PC-9 (cell line): ENCODE measurements at places on chromosomes 12 and 14. TPM values are rescaled to one million over a fixed set of nuclear protein-coding genes. Genes with fewer than 3 reads are reported as not detected.
A peak's percentile ranks its signal among the peaks of the same experiment; 100 is the strongest.

DNA sequence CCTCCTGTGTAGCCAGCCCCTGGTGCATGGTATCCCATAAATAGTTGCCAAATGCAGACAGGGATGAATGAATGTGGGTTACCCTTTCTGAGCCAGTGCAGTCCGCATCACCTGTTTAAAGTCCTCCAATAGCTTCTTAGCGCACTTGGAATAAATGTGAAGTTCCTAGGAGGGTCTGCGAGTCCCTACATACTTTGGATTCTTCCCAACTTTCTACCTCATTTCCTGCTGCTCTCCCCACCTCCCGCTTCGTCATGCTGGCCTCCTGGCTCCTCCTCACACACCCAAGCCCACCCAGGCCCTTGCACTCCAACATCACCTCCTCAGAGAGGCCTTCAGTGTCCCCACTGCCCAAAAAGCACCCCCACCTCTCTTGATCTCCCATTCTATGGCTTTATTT is 17.7 kb downstream of the RFX4 start:
- no peak overlapping the region for H3K4me3 ChIP-seq
- no peak overlapping the region for H3K27ac ChIP-seq
- H3K27me3 ChIP-seq = no peaks in the 10 kb centered on the region; the same call in 1 of the 2 replicates
- DNase-seq = no peak

DNA sequence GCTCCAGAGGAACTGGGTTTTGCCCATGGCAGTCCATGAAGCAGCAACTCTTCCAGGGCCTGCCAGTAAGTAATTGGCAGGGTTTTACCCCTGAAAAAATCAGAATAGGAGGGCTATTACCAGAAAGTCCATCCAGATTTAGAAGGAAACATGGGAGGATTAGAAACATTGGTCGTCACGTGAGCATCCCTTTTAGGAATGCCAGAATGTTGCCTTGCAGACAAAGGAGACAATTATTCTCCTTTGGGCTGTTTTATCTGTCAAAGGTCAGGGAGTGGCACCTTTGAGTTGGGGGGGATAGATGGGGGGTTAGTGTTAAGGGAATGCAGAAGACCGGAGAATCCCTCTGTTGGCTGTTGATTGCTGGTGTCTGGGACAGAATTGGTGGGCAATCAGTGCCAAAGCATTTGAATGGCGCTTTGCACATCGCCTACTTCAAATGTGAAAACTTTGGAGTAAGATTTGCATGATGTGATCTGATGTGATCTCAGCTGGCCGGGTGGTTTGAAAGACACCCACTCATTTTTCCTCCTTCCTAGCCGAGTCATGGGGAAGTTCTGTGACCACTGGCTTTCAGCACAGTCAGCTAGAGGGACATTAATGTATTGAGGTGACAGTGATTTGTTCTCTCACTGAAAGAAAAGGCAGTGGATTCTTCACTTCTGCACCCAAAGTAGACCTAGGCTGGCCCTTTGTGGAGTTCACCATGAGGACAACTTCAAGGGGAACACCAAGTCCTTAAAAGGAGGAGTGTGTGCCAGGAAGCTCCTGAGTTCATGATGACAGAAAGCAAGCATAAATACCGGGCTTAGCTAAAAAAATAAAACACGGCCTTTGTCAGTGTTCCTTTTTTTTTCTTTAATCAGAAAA is 31.4 kb downstream of the FLVCR2 start:
- DNase-seq = no peak
- no peaks in the 10 kb centered on the region for H3K36me3 ChIP-seq
- no peaks in the 10 kb centered on the region for H3K27me3 ChIP-seq
- H3K27ac ChIP-seq = no peak overlapping the region
- H3K4me1 ChIP-seq = no peaks in the 10 kb centered on the region

DNA sequence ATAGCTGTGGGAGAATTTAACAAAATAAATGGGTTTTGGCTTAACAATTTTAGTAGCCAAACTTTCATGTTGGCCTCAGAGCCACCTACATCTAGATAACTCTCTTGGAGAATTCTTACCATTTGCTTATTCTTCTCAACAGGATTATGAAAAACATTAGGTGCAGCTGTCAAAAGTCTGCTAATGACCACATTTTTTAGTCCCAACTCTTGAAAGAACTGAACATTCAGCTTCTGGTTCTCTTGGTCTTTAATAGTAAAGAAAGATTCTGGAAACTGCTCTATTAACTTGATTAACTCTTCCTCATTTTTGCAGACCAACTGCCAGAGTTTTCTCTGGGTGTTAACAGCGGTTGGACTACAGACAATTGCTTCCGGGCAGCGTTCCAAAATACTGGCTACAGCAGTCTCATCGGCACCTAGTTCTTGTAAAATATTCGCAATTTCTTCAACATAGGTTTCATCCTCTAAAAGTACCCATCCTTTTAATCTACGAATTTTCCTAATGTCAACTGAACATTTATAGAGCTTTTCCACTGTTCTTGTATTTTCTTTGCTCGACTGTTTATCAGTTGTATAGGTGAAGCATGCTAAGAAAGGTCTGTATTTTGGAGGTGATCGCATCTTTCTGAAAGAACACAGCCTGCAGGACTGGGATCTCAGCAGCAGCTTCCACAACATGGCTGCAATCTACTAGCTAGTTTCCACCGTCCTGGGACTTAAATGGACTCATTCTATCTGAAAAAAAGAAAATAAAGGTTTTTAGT is 8.7 kb downstream of the MTERF2 start:
- H3K4me1 ChIP-seq = peaks cover 13% of the 10 kb centered on the region
- H3K27me3 ChIP-seq = no peaks in the 10 kb centered on the region
- no peaks in the 10 kb centered on the region for H3K36me3 ChIP-seq

GRCh38 chr14:103879570-103880347 is 32.4 kb upstream of the PPP1R13B start:
- H3K27me3 ChIP-seq = no peaks in the 10 kb centered on the region
- H3K4me1 ChIP-seq = no peaks in the 10 kb centered on the region; the same call in 1 of the 2 replicates
- H3K4me3 ChIP-seq = no peak overlapping the region
- peak; percentile 55 for DNase-seq
- H3K36me3 ChIP-seq = no peaks in the 10 kb centered on the region

GRCh38 chr12:9343731-9344130 is 135.5 kb upstream of the PZP start:
- no peaks in the 10 kb centered on the region for H3K36me3 ChIP-seq
- no peak overlapping the region for H3K27ac ChIP-seq
- no peak for DNase-seq
- no peaks in the 10 kb centered on the region for H3K4me1 ChIP-seq

GRCh38 chr12:109120557-109120956 is 4.2 kb downstream of the ACACB start:
- no peaks in the 10 kb centered on the region for H3K27me3 ChIP-seq
- DNase-seq = no peak
- H3K36me3 ChIP-seq = no peaks in the 10 kb centered on the region
- no peak overlapping the region for H3K4me3 ChIP-seq
- H3K4me1 ChIP-seq = no peaks in the 10 kb centered on the region

- DNase-seq = no peak
- H3K27me3 ChIP-seq = no peaks in the 10 kb centered on the region
- H3K4me1 ChIP-seq = no peaks in the 10 kb centered on the region
- no peak overlapping the region for H3K27ac ChIP-seq
- no peaks in the 10 kb centered on the region for H3K36me3 ChIP-seq
These were observed 256.5 kb upstream of the NPAS3 start for GRCh38 chr14:32682214-32682613.

DNA sequence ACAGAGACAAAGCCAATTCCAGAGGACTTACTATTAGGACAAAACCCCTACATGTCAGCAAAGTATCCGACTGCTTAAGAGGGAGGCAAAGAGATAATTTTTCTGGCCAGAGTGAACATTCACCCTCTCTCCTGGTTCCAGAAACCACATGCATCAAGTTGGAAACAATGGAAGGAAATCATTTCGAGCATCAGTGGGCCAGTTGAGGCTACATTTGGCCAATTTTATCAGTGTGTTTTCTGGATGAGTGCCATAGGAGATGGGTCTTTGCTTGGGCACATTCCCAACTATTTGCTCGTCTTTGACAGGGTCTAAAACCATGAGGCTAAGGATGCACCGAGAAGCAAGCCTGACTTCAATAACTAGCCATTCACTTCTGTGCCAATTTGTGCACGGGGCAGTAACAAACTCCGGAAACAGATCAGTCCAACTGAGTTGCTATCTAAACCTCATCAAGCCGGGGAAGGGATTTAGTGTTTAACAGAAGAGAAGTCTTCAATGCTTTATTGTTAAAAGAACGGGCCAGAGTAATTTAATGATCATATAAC is 17.4 kb downstream of the EGLN3 start:
- no peak for DNase-seq
- no peak overlapping the region for H3K27ac ChIP-seq
- peaks cover 30% of the 10 kb centered on the region for H3K4me1 ChIP-seq
- no peaks in the 10 kb centered on the region for H3K27me3 ChIP-seq
- no peak overlapping the region for H3K4me3 ChIP-seq
- H3K36me3 ChIP-seq = peaks cover 8% of the 10 kb centered on the region; the same call in 1 of the 2 replicates

DNA sequence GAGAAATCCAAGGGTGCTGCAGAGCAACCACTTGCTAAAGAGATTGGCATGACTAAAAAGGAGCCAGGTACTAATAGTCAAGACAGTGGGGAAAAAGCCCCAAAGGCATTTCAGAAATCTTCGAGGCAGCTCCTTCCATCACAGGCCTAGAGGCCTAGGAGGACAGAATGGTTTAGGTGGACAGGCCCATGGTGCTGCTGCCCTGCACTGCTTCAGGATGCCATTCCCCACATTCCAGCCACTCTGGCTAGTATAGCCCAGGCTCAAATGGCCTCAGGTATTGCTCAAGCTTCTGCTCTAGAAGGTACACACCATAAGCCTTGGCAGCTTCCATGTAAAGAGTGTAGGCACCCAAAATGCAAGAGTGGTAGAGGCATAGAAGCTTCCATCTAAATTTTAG is 92.9 kb downstream of the RPAP3 start:
- H3K27ac ChIP-seq = no peak overlapping the region
- no peaks in the 10 kb centered on the region for H3K36me3 ChIP-seq
- no peaks in the 10 kb centered on the region for H3K27me3 ChIP-seq
- no peaks in the 10 kb centered on the region for H3K4me1 ChIP-seq
- no peak for DNase-seq
- H3K4me3 ChIP-seq = no peak overlapping the region

GRCh38 chr12:10018386-10018785 is 8.0 kb downstream of the CLEC12B start:
- no peak for DNase-seq
- no peaks in the 10 kb centered on the region for H3K27me3 ChIP-seq
- 0 out of 2 replicates have a peak, but pooled peaks cover 5% of the 10 kb centered on the region for H3K4me1 ChIP-seq
- H3K4me3 ChIP-seq = no peak overlapping the region
- H3K36me3 ChIP-seq = no peaks in the 10 kb centered on the region
- no peak overlapping the region for H3K27ac ChIP-seq

DNA sequence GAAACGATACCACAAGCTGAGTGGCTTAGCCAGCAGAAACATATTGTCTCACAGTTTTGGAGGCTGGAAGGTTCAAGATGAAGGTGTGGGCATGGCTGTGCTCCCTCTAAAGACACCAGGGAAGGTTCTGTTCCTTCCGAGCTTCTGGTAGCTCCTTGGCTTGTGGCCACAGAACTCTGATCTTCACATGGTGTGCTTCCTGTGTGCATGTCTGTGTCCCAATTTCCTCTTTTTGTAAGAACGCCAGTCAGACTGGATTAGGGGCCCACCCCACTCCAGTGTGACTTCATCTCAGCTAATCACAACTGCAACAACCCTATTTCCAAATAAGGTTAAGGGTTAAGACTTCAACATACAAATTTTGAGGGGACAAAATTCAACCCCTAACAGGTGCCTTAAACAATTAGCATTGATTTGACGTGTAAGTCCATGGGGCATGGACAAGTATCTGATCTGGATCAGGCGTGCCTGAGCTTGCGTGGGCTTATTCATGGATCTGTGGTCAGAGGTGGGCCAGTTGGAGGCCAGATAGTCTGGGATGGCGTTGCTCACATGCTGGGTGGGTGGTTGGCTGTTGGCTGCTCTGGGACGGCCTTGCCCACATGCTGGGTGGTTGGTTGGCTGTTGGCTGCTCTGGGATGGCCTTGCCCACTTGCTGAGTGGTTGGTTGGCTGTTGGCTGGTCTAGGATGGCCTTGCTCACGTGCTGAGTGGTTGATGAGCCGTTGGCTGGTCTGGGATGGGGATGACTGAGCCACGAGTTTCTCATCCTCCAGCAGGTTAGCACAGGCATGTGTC is 88.5 kb downstream of the LGMN start:
- no peaks in the 10 kb centered on the region for H3K4me1 ChIP-seq
- no peak overlapping the region for H3K4me3 ChIP-seq
- no peak for DNase-seq
- H3K36me3 ChIP-seq = no peaks in the 10 kb centered on the region
- H3K27ac ChIP-seq = no peak overlapping the region
- no peaks in the 10 kb centered on the region for H3K27me3 ChIP-seq

- H3K4me3 ChIP-seq = no peak overlapping the region
- H3K4me1 ChIP-seq = peaks cover 8% of the 10 kb centered on the region; the same call in 1 of the 2 replicates
- H3K36me3 ChIP-seq = no peaks in the 10 kb centered on the region
- no peaks in the 10 kb centered on the region for H3K27me3 ChIP-seq
- DNase-seq = no peak
- H3K27ac ChIP-seq = no peak overlapping the region
These were observed 9.9 kb downstream of the DIP2B start for GRCh38 chr12:50514526-50515276.

DNA sequence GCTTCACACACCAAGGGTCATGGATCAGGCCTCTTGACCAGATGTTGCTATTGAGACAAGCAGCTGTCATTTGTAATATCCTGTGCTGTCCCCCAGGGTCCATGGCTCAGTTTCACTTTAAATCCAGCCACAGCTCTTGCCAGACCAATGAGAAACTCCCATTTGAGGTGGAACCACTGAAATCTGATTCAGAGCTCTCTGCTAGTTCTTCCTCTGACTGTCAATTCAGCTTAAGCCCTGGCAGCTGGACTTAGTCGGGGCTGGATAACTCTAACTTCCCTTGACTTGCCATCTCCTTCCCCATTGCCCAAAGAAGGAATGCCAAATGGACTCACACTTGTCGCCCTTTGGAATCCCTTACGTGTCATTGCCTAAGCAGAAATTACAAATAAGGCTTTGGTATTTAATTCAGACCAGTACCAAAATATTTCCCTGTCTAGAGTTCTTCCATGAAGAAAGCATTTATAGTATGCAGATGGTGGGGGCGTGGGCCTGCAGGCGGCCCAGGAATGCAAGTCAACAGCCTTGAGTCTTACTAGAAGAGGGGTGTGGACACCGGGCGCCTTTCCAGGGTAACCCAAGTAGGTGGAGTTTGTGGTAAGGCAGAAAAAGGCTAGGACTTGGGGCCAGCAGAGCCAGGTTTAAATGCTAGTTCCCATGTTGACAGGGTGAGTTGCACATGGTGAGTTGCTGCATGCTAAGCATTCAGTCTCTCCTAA is 96.9 kb upstream of the TMPO start:
- peaks cover 20% of the 10 kb centered on the region for H3K4me1 ChIP-seq
- no peaks in the 10 kb centered on the region for H3K27me3 ChIP-seq
- peak overlapping the region; percentile 6; the same call in 1 of the 2 replicates for H3K4me3 ChIP-seq
- H3K36me3 ChIP-seq = no peaks in the 10 kb centered on the region
- H3K27ac ChIP-seq = peak overlapping the region; percentile 77
- peak; percentile 93 for DNase-seq

- H3K36me3 ChIP-seq = no peaks in the 10 kb centered on the region
- H3K4me3 ChIP-seq = no peak overlapping the region
- DNase-seq = no peak
- H3K27ac ChIP-seq = no peak overlapping the region
These were observed 113.0 kb upstream of the TMEM233 start for GRCh38 chr12:119480551-119480950.

GRCh38 chr12:82326905-82327503 is 31.2 kb downstream of the CCDC59 start:
- H3K36me3 ChIP-seq = no peaks in the 10 kb centered on the region
- no peak overlapping the region for H3K27ac ChIP-seq
- no peak for DNase-seq
- H3K27me3 ChIP-seq = no peaks in the 10 kb centered on the region

EPS8 gene
- total RNA-seq = 224 and 232 TPM in 2 replicates

ASCL1 gene
- total RNA-seq = not detected in 2 replicates

CCDC197 gene
- total RNA-seq = not detected in 2 replicates
